ENCODE measurements at places on chromosomes 4 and X.

GRCh38 chr4:107379054-107379869 lies 340.8 kb downstream of the PAPSS1 start:
- peak; percentile 21 for DNase-seq

- DNase-seq: no peak
These were observed 21.9 kb downstream of the MSN start for GRCh38 chrX:65689377-65689776.

GRCh38 chrX:148698221-148698620 lies 197.8 kb downstream of the AFF2 start:
- no peak for DNase-seq

- peak; percentile 76 for DNase-seq
These were observed 449.7 kb downstream of the PCDH10 start for GRCh38 chr4:133598779-133599178.

DNA sequence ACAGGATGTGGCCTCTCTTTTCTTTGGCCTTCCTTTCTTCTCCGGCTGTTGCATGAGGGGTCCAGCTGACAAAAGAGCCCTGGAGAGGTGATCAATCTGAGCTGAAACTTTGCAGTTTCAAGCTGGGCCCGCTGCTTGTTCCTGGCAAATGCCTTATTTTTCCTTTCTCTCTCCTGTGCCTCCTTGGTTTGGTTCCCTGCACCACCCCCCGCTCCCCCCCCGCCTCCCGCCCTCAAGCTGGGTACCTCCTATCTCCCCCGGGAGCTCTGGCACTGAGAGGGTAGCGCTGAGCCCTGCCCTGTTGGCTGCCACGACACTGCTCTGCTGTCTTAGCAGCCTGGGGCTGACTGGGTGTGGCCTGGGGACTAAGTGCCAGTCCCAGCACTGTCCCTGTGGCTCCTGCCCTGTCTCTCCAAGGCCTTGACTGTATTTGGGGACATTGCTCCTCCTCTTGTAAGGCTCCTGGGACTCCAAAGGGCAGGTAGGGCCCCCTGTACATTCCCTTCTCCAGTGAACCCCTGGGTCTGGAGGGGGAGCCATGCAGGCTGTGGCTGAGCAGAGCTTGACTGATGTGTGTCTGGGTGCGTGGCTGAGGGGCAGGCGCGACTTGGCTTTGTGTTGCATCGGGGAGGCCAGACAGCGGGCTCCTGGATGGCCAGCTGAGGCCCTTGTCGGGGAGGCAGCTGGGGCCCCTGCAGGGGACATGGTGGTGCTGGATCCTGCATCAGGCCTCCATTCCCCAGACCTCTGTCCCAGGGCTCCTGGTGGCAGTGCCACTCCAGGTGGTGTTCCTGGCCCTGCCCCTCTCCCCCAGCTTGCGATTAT lies 1.1 kb downstream of the PLXNA3 start:
- DNase-seq: peak; percentile 12

DNA sequence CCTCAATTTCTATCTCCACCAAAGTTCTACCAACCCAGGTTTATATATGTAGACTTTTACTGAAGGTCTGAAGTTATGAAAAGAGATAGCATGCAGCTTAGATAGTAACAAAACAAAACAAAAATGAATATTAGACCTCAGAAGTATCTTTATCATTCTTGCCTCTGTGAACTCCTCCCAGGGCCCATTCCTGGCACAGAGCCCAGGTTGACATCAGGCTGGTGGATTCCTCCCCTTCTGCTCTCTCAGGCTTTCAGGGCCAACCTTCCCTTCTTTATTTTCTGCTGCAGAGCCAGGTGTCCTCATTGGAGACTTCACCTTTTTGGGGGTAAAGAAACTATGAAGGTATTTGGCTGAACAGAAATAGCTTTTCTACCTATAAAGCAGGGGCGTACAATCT lies 112.8 kb upstream of the PITX2 start:
- peak; percentile 41 for DNase-seq

DNA sequence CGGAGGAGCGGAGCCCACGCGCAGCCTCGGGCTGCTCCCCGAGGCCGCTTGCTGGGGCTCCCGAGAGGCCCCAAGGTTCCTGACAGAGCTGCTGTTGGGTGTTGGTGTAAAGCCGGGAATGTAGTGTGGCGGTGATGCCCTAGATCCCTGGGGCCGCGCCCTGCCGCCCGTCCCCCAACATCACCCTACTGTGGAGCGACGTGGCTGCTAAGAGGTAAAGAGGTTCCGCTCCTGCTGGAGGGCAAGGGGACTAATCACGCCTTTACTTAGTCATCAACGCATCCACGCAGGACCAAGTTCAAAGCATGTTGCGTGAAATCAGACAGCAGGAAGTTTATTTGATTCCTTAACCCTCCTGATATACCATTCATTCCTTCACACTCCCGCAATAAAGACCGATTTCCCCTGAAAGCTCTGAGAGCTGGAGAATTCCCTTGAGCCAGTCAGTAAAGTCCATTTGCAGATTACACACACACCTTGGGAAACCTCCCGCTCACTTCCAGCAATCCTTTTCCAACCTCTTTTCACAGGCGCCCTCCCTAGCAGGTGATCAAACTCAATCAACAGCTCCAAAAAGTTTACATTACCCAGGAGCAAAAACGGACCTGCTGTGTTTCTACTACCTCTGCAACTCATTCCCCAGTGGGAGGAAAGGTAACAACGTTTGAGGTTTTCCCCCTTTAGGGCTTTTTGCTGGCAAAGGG lies 579 bp upstream of the GABRA2 start:
- no peak for DNase-seq

- DNase-seq: no peak
These were observed 61.9 kb upstream of the ENPP6 start for GRCh38 chr4:184279496-184280061.

DNA sequence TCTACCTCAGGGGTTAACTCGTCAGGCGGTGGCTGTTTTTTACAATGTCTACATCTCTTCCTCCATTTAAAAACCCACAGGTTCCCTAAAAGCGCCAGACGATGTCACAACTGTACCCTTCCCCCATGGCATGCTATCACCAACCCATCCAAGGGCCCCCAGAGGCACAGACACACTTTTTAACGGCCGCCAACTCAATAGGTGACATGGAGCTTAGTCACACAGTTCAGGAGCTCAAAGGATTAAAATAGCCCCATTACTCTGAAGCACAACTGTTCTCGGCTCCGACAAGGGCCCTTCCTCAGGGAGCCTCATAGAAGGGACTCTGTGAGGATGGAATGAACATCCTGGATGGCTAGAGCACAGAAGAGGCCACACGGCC lies 12.4 kb downstream of the SH3KBP1 start:
- peak; percentile 29 for DNase-seq

- DNase-seq: no peak
These were observed 1.9 kb downstream of the HUWE1 start for GRCh38 chrX:53684415-53685192.

DNA sequence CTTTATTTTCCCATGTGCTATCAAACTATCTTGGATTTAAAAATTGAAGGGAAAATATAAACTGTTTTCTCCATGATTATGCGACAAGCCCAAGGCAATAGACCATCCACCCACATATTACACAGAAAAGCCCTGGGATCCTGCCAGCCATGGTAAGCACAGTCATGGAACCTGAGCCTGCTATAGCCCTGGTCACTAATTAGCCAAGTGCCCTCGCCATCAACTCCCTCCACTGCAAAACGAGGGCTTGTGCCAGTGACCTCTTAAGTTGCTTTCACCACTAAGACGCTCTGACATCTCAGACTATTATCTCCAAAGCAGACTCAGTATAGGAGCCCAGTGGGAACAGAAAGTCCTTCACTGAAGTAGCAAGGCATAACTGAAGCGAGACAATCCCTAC lies 69.2 kb downstream of the NLGN4X start:
- DNase-seq: no peak

DNA sequence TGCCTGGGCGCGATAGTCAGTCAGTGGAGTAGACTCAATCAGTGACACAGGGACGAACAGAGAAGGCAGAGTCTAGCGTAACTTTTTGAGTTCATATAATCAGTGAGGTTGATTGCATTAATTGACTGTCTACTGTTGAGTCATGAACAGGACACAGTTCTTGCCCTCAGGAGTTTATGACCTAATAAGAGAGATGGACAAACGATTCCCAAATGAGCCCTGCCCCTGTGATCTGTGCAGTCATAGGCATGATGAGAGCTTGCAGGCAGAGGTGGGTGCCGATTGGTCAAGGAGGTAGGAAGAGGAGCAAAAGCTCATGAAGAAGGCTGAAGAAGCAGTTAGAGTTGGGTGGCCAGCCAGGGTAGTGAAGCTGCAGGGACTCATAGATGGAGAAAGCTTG lies 57.1 kb downstream of the ADD1 start:
- no peak for DNase-seq

DNA sequence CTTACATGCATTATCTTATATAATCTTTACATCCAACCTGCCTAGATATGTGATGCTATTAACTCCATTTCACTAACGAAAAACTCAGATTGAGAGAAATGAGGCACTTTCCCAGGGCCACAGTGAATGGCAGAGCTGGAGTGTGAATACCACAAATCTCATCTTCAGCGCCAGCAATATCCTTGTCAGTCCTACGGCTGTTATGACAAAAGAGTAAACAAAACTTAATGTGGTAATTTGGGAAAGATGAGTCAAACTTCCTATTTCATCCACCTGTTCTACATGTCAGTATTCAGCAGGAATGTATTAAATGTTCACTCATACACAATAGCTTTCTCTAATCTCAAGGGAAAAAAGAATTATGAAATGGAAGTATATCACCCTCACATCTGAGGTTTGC lies 56.9 kb downstream of the FAT1 start:
- no peak for DNase-seq

DNA sequence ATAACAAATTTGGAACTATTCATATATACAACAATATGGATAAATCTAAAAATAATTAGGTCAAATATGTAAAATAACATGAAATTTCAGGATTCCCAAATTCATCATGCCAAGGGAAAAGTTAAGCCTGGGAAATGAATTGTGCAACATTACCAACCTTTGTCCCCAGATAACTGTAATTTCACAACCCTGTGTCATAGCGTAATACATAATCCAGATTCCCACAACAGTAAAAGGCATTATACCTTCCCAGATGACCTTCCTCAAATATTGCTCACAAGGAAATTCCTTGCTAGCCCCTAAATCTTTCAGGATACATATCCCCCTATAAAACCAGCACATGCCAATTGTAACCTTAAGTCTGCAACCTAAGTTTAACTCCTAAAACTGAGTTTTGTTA lies 32.9 kb upstream of the RAB40A start:
- no peak for DNase-seq

DNA sequence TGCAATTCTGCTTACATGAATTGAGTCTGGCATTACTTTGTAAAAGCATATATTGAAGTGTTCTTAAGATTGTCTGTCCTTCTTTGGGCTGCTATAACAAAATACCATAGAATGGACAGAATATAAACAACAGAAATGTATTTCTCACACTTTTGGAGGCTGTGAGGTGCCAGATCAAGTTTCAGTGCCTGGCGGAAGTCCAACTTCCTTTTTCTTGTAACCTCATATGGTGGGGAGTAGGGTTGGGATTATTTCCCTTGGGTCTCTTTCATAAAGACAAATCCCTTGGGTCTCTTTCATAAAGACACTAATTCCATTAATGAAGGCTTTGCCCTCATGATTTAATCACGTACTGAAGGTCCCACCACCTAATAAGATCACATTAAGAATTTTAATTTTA lies 199.3 kb upstream of the GRID2 start:
- DNase-seq: peak; percentile 89

DNA sequence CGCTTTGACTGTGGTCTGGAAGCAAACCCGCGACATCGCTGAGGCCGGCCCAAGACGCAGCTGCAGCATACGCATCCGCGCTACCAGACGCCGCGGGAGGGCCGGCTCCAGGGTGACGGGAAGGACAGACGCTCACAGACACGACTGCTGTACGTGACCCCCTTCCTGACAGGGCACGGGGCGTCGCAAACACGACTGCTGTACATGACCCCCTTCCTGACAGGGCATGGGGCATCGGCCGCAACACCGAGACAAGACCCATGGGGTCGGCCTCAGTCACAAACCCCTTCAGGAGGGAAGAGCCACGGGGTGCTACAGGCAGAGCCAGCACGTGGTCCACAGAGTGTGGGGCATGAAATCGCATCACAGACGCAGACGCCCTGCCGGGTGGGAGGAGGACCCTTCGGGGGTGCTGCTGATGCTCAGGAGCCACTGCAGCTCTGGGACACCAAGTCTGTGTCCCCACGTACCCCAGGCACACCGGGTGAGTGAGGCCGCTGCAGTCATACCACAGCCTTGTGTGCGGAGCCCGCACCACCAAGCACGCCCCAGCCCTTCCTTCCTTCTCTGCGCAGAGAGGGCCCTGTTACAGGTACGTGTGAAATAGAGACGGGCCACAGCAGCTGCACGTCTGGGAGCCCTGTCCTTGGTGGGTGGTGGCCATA lies 38.7 kb upstream of the CPLX1 start:
- no peak for DNase-seq

GRCh38 chr4:61773655-61774245 lies 573.6 kb downstream of the ADGRL3 start:
- DNase-seq: no peak

DNA sequence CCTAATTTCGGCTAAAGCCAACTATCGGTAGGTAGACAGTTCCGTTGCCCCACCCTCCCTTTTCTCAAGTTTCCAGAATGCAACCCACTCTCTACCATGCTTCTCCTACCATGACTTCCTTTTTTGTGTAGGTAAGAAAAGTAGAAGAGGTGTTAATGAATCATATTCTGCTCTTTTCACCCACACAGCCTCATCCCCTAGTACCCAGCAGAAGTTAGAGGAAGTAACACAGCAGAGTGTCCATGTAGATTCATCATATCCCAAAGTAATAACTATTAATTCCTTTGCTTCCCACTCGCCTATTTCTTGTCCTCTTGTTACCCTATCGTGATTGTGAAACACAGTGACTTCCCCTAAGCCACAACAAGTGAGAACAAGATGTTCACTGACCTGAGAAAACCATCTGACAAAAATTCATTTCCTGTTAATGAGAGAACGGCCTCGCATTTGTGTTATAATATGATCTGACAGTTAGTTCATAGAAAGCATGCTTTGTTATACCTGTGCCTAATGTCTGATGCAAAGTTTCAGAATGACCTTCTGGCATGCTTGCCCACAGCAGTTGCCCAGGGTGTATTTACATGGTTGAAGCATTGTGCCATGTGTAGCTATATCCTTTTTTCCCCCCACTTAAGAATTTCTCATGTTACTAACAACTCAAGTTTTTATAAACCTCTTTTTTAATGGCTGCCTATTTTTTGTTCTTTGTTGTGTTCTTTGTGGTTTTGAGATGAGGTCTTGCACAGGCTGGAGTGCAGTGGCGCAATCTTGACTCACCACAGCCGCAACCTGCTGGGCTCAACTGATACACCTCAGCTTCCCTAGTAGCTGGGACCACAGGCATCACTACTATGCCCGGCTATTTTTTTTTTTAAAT lies 185.6 kb downstream of the RAP1GDS1 start:
- peak; percentile 13 for DNase-seq

GRCh38 chr4:25439918-25440477 lies 62.9 kb downstream of the ANAPC4 start:
- DNase-seq: peak; percentile 87
